Left hindlimb (tissue), 1 donor: ENCODE measurements at places on chromosomes 12 and 14.

DNA sequence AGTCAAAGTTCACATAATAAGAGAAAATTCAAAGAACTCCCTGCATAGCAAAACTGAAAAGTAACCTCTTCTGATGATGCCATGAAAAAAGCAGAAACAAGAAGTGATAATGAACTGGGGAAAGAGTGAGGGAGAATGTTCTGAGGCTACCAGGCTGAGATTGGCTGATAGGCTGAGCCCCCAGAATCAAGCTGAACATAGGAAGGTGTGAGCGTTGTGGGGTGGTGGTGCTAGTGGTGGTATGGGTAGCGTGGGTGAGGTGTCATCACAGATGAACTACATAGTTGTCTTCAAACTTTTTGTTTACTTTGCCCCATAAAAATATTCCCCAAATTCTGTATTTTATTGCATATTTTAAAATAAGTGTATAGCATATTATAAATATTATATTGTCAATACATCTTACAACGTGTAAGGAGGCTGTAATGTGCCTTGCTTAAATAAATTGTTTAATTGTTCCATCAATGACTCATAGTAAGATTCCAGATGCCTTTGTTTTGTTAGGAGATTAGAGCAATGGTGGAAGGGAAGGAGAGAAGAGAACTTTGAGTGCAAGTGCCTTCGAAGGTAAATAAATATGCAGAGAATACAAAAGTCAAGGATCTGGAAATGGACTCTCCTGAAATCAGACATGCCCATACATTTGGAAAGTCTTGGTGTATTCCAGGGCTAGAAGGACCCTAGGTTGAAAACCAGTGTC lies 15.8 kb upstream of the CFAP54 start:
- DNase-seq: no peak

GRCh38 chr12:6072302-6072752 lies 52.1 kb downstream of the VWF start:
- no peak for DNase-seq

- DNase-seq: no peak
Observed at GRCh38 chr12:4996714-4997113, 47.0 kb upstream of the KCNA5 start.

GRCh38 chr12:2242216-2242615 lies 189.4 kb downstream of the CACNA1C start:
- no peak for DNase-seq

DNA sequence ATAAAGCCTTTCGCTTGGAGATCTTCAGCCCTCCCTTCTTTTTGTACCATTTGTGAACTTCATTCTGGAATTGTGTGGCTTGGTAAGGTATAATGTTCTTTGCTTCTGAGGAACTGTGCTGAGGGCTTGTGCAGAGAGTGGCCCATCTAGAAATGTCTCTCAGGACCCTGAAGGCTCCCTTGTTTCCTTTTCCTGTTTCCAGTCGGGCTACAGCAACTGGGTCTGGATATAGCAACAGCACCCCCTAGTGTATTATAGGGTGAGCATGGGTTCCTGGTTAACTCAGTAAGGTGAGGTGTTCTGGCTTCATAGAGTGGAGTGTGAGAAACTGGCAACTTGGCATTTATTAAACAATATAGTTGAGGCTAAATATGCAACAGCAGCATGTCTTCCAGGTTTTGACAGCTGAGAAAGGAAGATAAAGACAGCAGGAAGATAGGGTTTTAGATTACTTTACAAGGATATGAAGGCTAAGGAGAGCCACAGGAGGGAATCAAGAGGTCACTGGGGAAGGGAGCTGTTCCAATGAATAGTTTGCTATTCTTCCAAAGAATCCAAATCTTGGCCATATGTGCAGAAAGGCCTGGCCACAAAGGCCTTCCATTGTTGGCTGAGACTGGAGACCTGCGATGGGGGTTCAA lies 49.1 kb upstream of the RNU6-8 start:
- DNase-seq: no peak

DNA sequence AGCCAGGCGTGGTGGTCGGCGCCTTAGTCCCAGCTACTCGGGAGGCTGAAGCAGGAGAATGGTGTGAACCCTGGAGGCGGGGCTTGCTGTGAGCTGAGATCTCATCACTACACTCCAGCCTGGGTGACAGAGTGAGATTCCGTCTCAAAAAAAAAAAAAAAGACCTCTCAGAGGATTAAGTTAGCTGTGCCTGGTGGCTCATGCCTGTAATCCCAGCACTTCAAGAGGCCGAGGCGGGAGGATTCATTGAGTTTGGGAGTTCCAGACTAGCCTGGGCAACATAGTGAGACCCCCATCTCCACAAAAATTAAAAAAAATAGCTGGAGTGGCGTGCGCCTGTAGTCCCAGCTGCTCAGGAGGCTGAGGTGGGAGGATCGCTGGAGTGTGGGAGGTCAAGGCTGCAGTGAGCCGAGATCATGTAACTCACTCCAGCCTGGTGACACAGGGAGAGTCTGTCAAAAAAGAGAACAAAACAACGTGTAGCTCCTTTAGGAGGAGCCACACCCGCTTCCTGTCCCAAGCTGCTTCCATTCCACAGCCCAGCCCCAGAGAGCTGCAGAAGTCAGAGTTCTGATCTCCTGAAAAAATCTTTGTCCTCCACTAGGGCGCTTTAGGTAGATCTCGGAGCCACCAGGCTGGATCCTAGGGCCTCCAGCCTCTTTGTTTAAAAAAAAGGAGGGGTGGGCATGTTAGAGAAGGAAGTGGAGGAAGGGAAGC lies 11.5 kb upstream of the ULK1 start:
- DNase-seq: no peak

GRCh38 chr14:55404173-55404854 lies 7.3 kb downstream of the ATG14 start:
- DNase-seq: no peak

DNA sequence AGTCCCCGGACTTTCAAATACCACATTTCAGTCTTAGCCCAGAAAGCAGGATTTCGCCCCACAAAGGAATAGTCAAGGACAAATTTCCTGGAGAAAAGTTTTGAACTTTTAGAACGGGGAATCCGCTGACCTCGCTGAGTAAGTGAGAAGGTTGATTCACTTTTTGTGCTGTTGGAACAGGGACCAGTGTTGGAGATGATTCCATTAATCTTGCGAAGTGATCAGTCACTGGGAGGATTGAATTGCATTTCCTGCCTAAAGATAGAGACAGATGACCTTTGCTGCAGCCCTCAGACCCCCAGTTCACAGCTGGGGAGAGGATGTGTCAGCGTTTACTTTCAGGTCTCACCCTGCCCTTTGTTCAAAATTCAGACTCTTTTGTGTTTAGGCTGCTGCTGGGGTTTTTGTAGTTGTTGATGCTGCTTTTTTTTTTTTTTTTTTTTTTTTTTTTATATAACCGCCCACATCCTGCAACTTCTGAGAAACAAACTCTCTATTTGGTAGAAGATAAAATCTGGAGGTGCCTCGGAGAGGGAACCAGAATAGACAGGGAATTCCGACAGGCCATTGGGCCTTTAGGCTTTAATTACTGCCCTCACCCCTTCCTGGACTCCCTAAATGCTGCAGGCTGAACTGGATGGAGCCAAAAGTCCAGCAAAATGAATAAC lies 9.8 kb upstream of the KDM2B start:
- DNase-seq: no peak

- DNase-seq: no peak
Observed at GRCh38 chr12:22641353-22642053, 16.5 kb downstream of the ETNK1 start.

- DNase-seq: no peak
Observed at GRCh38 chr14:90137807-90138206, 76.0 kb downstream of the KCNK13 start.

DNA sequence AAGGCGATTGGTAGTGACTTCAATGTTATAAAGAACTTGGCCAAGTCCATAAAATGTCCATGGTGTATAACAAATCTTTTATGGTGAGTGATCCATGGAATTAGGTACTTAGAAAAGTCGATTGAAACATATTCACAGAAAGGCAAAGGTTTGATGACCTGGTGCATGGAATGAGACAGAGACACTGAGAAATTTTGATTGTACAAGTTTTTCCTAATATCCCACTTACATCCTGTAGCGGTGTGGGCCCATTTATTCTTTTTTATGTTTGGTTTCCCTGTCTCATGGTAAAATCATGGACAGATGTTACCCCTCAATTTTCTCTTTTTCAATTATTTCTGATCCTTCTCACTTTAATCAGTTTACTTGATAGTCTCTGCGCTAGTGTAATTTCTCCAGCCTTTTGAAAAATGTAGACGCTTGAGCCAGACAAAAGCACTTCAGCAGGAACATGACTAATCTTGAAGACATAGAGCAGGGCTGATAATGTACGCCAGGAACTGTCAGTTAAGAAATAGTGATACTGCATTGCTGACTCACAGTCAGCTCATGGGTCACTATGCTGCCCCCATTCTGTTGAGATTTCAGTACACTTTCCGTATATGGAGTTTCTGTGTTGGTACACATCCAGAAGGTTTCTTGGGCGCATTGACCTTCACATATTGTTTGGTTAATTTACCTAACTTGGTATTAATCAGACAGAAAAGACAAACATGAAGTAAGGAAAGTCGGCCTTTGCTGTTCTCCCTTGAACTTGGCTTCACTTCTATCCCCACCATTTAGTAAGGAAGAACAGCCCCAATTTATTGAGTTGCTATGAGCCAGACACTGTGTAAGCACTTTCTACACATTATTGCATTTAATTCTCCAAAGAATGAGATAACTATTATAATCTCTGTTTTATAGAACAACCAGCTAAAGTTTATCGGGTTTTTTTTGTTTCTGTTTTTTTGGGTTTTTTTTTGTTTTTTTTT lies 841.7 kb downstream of the DIO2 start:
- no peak for DNase-seq

DNA sequence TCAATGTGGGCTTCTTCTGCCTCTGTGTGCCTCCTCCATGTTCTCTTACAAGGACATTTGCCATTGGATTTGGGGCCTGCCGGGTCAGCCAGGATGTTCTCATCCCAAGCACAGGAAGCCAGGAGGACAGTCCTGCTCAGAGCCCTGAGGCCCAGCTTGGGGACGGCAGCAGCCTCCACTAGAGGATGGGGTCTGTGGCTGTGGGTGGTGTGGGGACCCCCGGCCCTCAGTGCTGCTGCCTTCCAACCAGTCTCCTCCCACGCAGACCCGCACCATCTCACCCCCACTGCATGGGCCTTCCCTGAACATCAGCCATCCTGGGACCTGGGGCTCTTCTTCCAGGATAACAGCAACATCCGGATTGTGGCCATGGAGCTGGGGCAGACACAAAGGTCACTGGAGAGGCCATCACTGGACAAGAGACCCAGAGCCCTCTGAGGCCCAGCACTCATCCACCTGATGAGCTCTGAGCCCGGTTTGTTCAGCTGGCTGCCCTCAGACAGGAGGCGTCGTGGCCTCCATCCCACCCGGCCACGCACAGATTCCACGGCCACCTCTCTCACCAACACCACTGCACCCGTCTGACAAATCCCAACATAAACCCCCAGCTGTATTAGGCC lies 56.5 kb upstream of the C14orf180 start:
- DNase-seq: no peak

GRCh38 chr12:121110211-121110940 lies 22.3 kb upstream of the P2RX7 start:
- no peak for DNase-seq

GRCh38 chr14:80186301-80186800 lies 25.0 kb downstream of the DIO2 start:
- DNase-seq: no peak

DNA sequence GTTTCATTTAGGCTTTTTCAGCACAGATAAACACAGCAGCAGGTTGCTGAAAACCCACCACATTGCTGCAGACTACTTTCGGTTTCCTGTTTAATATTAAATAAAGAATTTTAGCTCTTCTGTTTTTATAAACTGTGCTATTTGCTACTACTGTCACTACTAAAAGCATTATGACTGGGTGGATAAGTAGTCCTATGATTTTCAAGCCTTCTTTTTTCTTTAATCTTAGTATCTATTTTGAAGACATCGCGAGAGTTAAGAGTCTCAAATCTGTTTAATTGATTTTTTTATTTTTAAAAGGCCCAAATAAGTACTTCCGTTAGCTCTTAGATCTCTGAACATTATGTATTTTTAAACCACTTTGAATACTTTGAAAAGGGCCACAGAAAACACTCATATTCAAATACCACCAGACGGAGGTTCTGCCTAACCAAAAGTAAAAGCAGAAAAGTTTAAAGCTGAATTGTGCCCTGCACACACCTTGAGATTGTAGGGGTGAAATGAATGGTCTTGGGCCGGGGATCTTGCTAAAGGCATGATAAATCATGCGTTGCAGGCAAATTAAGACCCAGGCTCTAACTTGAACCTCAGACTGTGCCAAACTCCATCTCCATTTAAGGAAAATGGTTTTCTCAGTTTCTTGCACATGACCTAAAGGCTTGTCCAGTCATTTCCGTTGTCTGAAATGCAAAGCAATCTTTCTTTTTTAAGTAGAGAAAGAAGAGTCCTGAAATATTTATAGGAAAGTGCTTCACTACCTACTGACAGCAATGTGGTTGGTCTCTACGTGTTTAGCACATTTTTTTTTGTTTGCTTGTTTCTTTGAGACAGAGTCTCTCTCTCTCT lies 13.6 kb upstream of the FOXN3 start:
- DNase-seq: no peak
